ENCODE measurements at places on chromosomes 1 and 21. TPM values are rescaled to one million over a fixed set of nuclear protein-coding genes. Genes with fewer than 3 reads are reported as not detected.

Gene SLC30A10
- total RNA-seq = not detected

Gene DCST2
- not detected for total RNA-seq

Gene FHAD1
- total RNA-seq = 0.33 TPM

Gene PRAMEF4
- not detected for total RNA-seq

Gene SERBP1
- 145 TPM for total RNA-seq

Gene HCRTR1
- total RNA-seq = not detected

Gene OR2T2
- total RNA-seq = not detected

Gene ESPN
- total RNA-seq = under 0.01 TPM

Gene OR2AK2
- total RNA-seq = not detected

Gene AK5
- 72.4 TPM for total RNA-seq

Gene RCC1
- total RNA-seq = 55.4 TPM

Gene VANGL1
- total RNA-seq = 11.9 TPM

Gene NBPF10
- total RNA-seq = 2.0 TPM

Gene C1orf226
- total RNA-seq = 0.17 TPM

Gene SIK1
- total RNA-seq = 0.33 TPM

Gene BNIPL
- total RNA-seq = under 0.01 TPM

Gene ATP1A4
- not detected for total RNA-seq

Gene CAMK2N1
- total RNA-seq = 36.7 TPM

Gene TMPRSS2
- total RNA-seq = not detected

Gene RBP7
- not detected for total RNA-seq

Gene STUM
- under 0.01 TPM for total RNA-seq

Gene C1orf210
- total RNA-seq = not detected

Gene TIAM1
- total RNA-seq = 2.9 TPM

Gene FAM177B
- total RNA-seq = not detected

Gene ICOSLG
- under 0.01 TPM for total RNA-seq

Gene CD2
- total RNA-seq = under 0.01 TPM

Gene HHAT
- total RNA-seq = 3.3 TPM

Gene RIPK4
- 0.15 TPM for total RNA-seq
